ENCODE measurements at places on chromosomes 3 and 15. TPM values are rescaled to one million over a fixed set of nuclear protein-coding genes. Genes with fewer than 3 reads are reported as not detected.

NPRL2 gene
- total RNA-seq = 18.6 TPM

SNTN gene
- not detected for total RNA-seq

RAD18 gene
- total RNA-seq = 3.6 TPM

HTR3E gene
- total RNA-seq = not detected

SMCO1 gene
- not detected for total RNA-seq

BCL6 gene
- total RNA-seq = 26.2 TPM

FANCD2OS gene
- total RNA-seq = not detected
